ENCODE measurements at places on chromosomes 12 and 14.

- no peak for DNase-seq
Observed at GRCh38 chr12:57622293-57623245, 10.4 kb downstream of the B4GALNT1 start.

DNA sequence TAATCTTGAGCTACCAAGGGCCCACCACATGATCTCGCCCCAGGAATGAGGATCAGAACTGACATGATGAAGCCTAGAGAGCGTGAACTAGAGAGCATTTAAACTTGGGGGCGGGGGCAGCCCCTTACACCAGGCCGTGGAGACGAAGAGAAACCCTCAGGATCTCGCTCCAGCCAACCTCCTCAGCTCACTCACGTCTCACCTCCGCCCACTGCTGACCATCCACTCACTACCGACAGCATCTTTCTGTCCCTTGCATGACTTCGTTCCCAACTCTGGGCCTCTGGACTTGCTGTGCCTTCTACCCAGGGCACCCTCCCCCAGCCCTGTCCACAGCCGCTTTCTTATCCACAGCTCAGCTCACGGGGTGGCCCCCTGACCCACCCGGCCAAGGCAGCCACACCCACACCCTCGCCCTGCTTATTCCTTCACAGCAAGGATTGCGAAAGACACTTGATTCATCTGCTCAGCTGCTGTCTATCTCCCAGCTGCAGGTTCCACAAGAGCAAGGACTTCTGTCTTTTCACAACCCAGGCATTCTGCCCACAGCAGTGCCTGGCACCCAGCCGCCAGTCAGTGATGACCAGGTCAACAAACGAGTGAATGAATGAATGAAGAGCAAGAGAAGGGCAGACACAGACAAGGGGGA is 6.4 kb downstream of the STX2 start:
- peak; percentile 33 for DNase-seq

DNA sequence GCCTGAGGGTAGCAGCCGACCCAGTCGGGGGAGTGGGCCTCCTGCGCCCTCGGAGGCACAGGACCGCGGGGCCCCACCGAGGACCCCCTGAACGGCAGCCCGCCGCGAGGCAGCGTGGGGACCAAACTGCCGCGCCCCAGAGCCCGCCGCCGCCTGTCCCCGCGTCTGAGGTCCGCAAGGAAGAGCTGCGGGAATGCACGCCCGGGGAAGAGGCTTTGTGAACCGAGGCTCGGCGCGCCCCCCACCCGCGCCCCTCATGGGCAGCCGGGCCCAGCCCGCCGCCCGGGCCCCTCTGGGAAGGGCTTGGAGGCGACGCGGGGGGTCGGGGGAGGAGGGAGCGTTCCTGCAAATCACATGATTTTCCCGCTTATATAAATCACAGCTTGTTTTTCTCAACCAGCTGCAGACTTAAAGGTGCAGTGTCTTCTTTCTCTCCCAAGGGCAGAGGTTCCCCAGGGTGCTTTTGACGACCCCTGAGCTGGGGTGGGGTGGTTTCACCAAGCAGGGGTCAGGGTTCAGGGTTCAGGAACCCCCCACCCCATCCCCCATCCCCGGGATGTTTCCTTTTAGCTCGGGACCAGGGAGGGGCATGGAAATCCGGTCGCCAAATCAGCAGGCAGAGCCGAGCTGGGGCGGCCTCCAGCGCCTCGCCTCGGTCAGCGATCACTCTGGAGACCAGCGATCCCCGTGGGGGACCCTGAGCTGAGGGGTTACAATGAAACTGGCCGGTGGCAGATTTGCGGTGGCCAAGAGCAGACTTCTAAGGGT is 44.7 kb upstream of the ATP23 start:
- DNase-seq, result peak; percentile 83

- no peak for DNase-seq
Observed at GRCh38 chr12:21580748-21581516, 23.7 kb downstream of the GYS2 start.

DNA sequence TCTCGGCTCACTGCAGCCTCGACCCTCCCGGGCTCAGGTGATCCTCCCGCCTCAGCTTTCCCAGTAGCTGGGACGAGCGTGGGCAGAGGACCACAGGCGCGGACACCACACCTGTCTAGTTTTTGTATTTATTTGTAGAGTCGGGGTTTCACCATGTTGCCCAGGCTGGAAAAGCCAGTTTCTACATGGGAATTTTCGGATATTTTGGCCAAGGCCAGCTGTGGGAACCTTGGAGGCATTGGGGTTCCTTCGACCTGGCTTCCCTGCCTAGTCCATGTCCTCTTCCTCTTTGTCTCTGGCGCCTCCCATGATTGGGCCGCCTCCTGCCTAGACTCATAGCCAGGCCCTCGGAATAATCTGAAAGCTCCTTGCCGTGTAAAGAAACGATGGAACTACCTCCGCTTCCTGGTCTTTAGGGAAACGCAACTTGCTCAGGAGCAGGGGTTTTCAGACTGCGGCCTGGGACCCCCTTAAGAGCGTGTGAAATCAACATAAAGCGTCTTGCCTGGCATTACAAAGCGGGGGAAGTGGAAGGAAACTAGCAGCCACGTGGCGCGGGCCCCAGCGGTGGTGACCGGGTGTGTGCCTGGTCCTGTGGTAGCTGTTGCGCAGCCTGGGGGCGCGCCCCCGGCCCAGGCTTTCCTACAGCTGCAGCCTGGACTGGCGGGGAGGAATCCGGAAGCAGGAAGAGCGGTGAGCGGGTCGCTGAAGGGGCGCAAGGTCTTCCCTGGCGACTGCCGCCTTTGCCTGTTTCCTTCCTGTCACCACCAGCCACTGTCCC is 1.4 kb upstream of the HSP90AA1 start:
- DNase-seq, result peak; percentile 78

GRCh38 chr14:33413381-33413780 is 474.7 kb downstream of the NPAS3 start:
- no peak for DNase-seq

GRCh38 chr12:49131051-49131893 is at the start of gene TUBA1B:
TUBA1B (minus strand) TSS chr12:49131395; CDS start chr12:49131300, 95 bp downstream.
- DNase-seq, result peak; percentile 94

GRCh38 chr12:53483225-53483978 is 15.9 kb downstream of the MAP3K12 start:
- DNase-seq, result no peak

DNA sequence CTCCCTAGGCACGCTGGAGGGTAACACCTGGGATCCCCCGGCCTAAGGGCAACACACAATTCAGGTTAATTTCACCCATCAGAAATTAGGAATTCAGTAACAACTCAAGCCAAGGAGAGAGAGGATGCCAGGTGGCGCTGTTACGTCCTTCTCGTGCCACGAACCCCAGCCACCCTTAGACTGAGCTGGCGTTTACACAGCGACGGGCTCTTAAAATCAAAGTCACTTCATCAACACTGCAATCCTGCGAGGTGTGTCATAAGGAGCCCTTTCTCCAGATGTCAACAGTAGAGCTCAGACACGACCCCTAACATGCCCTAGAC is 110.6 kb upstream of the TMEM132D start:
- DNase-seq, result no peak

DNA sequence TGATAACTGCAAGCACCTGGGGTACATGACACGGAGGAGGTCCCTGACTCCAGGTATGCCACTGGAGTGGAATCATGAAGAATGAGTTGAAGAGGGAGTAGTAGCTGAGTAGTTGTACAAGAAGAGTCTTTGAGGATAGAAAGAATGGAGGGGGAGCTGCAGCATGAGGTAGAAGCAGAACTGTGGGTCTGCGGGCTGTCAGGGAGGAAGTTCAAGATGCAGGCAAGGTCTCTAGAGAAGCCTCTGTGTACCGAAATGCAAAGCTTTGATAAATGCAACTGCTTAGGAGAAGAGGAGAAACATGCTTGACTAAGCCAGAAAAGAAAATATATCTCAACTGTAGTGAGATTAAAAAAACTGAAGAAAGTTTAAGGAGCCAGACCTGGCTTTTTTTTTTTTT is 91.5 kb downstream of the CPNE8 start:
- DNase-seq, result no peak

DNA sequence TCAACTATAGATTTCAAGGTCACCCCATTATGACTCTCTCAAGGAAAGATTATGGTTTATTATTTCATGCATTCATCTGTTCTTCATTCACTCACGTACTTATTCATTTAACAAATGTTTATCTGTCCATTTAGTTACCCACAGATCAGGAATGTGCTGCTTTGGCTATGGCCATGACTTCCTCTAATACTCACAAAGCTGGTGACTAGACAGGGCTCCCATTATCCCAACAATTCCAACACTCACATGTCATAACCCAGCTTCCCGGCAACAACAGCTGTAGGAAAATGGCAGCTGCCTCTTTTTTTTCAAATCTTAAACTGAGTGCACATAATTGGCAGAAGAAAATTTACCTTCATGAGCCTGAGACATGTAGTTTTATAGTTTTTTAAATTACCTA is 190.8 kb upstream of the CCDC196 start:
- DNase-seq, result no peak

DNA sequence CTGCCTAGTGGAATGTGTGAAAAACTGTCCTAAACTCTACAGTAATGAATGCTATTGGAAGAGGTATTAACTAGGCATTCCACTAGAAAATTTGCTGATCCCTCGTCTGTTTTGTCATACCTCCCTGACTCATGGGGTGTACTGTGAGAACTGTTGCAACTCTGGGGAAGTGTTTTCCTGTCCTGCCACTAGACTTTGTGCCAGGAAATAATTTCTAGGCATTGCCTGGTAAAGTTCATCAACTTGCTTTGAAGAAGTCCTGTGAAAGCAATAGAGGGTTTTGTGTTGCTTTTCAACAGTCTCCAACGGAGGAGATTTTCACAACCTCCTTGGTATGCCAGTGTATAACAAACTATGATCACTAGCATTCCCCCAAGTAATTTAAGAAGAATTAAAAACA is 139.9 kb downstream of the AKAP6 start:
- no peak for DNase-seq

DNA sequence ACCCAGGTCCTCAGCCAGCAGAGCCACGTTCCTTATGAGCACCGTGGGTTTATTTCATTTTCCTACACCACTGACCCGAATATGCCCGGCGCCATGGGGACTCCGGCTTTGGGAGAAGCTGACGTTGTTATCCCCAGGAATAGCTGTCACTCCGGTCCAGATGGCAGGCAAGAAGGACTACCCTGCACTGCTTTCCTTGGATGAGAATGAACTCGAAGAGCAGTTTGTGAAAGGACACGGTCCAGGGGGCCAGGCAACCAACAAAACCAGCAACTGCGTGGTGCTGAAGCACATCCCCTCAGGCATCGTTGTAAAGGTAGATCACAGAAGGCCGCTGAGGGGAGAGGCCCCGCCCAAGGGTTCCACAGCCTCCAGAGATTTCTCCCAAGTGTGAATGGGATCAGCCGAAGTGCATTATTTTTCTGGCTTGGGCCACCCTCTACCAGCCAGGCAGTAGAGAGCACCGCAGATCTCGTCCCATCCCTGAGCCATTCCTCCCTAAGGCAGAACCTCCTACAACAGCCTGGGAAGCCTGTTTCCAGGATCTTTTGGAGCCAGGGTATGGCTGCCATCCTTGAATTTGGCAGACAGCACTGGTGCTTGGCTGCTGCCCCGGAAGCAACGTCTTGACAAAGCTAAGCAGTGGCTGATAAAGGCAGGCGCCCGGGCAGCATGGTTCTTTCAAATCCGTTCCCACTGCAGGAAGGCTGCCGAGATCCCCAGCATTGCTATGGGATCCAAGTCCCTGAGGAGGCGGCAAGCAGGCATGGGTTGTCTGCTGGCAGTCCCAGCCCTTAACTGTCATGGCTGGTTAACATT is 17.8 kb downstream of the CDK2AP1 start:
- DNase-seq, result no peak

- peak; percentile 86 for DNase-seq
Observed at GRCh38 chr12:6335451-6336078, 6.3 kb downstream of the TNFRSF1A start.

GRCh38 chr14:20848316-20848954 is 42.8 kb upstream of the RNASE3 start:
- no peak for DNase-seq

DNA sequence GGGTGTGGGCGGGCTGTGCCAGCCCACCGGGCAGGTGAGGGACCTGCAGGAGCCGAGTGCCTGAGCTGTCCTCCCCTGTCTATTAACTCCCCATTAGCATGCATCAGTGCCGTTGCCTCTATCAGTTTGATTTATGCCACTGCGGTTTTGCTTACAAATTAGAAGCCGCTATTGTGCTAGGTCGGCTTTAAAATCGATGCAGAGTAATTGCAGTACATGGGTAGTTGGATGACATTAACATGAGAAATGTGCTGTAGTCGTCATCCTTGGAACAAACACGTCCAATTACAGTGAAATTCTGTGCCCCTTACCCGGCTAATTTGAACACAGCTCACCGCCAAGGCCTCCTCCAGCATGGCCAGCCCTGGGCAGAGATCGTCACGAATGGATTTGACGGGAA is 145.8 kb downstream of the TSPAN9 start:
- no peak for DNase-seq

DNA sequence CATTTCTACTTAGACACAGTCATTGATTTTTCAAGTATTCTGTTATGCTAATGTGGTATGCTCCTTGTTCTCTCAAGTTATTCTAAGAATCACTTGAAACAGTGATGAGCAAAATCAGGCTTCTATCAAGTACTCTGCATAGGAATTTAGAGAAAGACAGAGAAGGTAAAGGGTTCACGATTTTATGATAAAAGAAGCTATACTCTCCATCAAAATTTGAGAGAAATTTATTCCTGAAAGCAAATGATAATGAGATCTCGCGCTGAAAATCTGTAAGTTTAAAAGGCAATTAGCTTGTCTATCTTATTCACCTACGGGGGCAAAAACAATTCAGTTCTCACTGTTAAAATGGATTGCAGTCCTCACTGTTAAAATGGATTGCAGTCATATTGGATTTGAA is 1404.3 kb upstream of the FLRT2 start:
- no peak for DNase-seq

DNA sequence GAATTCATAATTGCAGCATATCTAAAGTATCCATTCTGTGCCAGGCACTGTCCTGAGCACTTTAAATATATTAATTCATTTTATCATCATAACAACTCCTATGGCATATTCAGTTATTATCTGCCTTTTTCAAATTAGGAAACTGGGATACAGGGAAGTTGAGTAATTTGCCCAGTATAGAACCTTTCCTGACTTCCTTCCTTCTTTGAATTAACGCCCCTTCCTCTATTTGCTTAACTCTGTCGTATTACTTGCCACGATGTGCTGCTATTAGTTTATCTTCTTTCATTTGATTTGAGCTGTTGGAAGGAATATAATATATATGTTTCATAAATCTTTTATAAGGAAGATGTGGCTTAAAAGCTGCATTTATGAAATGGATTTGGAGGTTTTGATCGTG is 25.4 kb upstream of the FAM177A1 start:
- no peak for DNase-seq

- DNase-seq, result no peak
Observed at GRCh38 chr14:52349731-52350130, 35.6 kb downstream of the PTGER2 start.

All from femur (tissue), 1 donor.